ENCODE measurements at places on chromosomes 12 and 14. TPM values are rescaled to one million over a fixed set of nuclear protein-coding genes. Genes with fewer than 3 reads are reported as not detected.

PLEKHH1 gene
- total RNA-seq = 1.4 TPM

PPP1R36 gene
- not detected for total RNA-seq

SCNN1A gene
- total RNA-seq = 33.5 TPM

RBM19 gene
- 39.9 TPM for total RNA-seq

CLEC9A gene
- not detected for total RNA-seq

ANHX gene
- not detected for total RNA-seq

TRIP11 gene
- total RNA-seq = 31.9 TPM

ARG2 gene
- total RNA-seq = 12.5 TPM

KRT81 gene
- total RNA-seq = 5.1 TPM

ANKRD33 gene
- not detected for total RNA-seq

CLMN gene
- 7.3 TPM for total RNA-seq

IL22 gene
- not detected for total RNA-seq

CTSG gene
- total RNA-seq = 8.8 TPM

DNA sequence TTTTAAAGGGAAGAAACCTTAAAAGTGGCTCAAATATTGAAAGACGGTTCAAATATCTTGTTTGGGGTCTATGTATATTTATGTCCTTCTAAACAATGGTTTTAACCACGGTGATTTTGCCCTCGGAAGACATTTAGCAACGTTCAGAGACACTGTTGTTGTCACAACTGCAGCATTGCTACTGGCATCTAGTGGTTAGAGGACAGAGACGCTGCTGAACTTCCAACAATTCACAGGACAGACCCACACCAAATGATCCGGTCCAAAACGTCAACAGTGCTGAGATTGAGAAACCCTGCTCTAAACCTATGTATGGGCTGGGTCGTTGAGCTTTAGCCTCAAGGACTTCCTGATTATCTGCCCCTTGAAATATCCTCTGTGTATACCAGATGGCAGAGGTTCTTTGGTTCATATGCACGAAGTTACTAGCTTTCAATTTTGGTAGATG, 1.7 kb downstream of the ANGEL1 start:
- H3K4me1 ChIP-seq = peaks cover 12% of the 10 kb centered on the region
- peak overlapping the region; percentile 94 for H3K4me3 ChIP-seq
- H3K27ac ChIP-seq = no peak overlapping the region
- no peaks in the 10 kb centered on the region for H3K27me3 ChIP-seq

- no peak overlapping the region for H3K4me3 ChIP-seq
- H3K27me3 ChIP-seq = no peaks in the 10 kb centered on the region
- no peak overlapping the region for H3K27ac ChIP-seq
- H3K4me1 ChIP-seq = no peaks in the 10 kb centered on the region
- DNase-seq = no peak
Observed at GRCh38 chr14:77260631-77261030, 10.4 kb downstream of the NGB start.

DNA sequence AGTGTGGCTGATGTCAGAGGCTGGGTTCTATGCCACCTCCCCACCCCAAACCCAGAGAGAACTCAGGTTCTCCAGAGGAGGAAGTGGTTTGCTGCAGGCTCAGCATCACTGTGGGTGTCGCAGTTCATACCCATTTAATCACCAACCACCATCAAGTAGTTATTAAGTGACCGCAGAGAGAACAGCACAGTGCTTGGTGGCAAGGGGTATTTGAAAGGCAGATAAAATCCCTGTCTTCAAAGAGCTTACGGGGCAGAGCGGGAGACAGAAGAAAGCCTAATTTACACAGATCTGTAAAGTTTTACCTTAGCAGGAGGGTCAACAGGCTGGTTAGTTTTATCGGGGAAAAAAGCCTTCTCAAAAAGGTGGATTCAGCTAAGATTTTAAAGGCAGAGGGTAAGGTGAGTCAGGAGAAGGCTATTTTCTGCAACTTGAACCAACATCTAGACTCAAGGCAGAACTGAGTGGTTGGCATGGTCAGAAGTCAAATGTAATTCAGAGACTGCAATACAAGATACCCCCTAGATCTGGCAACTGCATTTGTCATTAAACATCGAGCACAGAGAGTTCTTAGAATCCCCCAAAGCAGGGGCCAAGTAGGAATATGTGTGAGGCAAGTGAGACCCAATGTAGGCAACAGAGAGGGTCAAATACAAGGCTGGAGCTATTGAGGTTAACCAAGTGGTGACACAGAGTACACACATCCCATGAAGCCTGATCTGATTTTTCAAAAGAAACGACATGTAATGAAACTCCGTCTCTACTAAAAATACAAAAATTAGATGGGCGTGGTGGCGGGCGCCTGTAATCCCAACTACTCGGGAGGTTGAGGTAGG, 13.2 kb downstream of the PXN start:
- no peaks in the 10 kb centered on the region for H3K27me3 ChIP-seq
- no peaks in the 10 kb centered on the region for H3K36me3 ChIP-seq
- no peak overlapping the region for H3K4me3 ChIP-seq
- no peak for DNase-seq
- peaks cover 67% of the 10 kb centered on the region for H3K4me1 ChIP-seq

- no peak overlapping the region for H3K27ac ChIP-seq
- no peak overlapping the region for H3K4me3 ChIP-seq
- no peaks in the 10 kb centered on the region for H3K27me3 ChIP-seq
Observed at GRCh38 chr14:47438650-47439140, 236.7 kb downstream of the MDGA2 start.

GRCh38 chr14:99156090-99156425, 115.9 kb downstream of the BCL11B start:
- peaks cover 10% of the 10 kb centered on the region for H3K4me1 ChIP-seq
- no peak overlapping the region for H3K27ac ChIP-seq
- H3K27me3 ChIP-seq = no peaks in the 10 kb centered on the region
- DNase-seq = no peak

DNA sequence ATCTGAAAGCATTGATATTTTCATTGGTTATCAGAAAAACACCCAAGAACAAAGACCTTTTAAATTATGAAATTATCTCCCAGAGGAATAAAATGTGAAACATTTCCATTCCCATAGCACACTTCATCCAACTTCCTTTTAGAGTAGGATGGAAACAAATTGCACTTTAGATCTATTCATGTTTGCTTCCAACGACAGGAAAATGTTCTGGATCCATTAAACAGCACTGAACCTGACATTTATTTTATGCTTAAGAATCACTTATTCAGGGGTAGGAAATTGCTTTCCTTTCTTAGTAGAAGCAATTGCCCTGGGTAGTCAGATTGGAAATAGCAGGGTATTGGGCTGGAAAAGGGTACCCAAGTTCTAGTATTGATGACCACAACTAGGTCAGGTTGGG, 28.8 kb upstream of the PTGDR start:
- no peak overlapping the region for H3K4me3 ChIP-seq
- H3K27ac ChIP-seq = no peak overlapping the region
- H3K4me1 ChIP-seq = no peaks in the 10 kb centered on the region
- H3K27me3 ChIP-seq = no peaks in the 10 kb centered on the region

DNA sequence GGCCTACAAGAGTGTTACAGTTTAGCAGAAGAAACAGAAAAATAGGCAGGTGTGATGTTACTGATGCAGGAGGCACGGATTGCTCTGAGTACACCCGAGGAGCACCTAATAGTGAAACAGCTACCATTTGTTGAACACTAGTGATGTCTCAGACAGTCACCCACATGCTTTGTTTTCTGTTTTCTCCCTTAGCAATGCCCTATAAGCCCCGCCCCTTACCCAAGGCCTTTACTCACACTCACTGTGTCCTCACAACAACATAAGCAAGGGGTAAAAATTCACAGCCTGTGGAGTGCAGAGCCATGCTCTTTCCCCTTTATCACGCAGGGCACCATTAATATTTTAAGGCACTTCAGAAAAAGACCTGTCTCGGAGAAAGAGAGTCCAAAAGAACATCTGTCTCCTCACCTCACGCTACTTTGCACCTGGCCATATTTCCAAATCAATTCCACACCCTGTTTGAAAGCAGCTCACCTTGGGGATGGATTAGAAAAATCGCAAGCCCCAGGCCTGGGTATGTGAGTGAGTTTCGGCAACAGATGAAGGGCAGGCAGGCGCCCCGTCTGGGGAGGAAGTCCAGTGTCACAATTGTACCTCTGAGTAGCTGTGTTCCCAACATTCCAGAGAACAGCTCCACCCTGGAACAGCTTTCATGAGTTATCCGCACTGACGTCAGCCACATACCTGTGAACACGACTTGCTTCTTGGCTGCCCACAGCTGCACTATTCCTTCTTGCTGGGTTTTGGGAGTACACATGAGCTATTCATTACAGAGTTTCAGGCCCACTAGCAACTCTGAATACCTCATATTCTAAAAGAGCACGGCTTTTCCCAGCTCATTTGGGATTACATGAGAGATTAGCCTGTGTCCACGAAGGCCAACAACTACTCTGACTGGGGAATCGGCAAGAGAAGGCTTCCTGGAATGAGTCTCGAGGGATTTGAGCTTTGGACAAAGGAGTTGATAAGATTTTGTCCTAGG, 26.0 kb downstream of the MAPK1IP1L start:
- no peak overlapping the region for H3K27ac ChIP-seq
- no peak overlapping the region for H3K4me3 ChIP-seq
- no peak for DNase-seq
- no peaks in the 10 kb centered on the region for H3K27me3 ChIP-seq
- no peaks in the 10 kb centered on the region for H3K36me3 ChIP-seq
- H3K4me1 ChIP-seq = peaks cover 7% of the 10 kb centered on the region

GRCh38 chr14:94998685-94999084, 158.6 kb downstream of the DICER1 start:
- DNase-seq = no peak
- no peaks in the 10 kb centered on the region for H3K27me3 ChIP-seq
- H3K27ac ChIP-seq = no peak overlapping the region
- no peaks in the 10 kb centered on the region for H3K36me3 ChIP-seq
- H3K4me1 ChIP-seq = peaks cover 14% of the 10 kb centered on the region

GRCh38 chr14:89702073-89702875, 252.3 kb downstream of the EFCAB11 start:
- peak overlapping the region; percentile 42 for H3K27ac ChIP-seq
- H3K27me3 ChIP-seq = no peaks in the 10 kb centered on the region
- DNase-seq = no peak

- H3K4me3 ChIP-seq = no peak overlapping the region
- no peaks in the 10 kb centered on the region for H3K4me1 ChIP-seq
- no peak overlapping the region for H3K27ac ChIP-seq
- H3K36me3 ChIP-seq = no peaks in the 10 kb centered on the region
Observed at GRCh38 chr12:57118711-57119271, 7.6 kb upstream of the STAT6 start.

DNA sequence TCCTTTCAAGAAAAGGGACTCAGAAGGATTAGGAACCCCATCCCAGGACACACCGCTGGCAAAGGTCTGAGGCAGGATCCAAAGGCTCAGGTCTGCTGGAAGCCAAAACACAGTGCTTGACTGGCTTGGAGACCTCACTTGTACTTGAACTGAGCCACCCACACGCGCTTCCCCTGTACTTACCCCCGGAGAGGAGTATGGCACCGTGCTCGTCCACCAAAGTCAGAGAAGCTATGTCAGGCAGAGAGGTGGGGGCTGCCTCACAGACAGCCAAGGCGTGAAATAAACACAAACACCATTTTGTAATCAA, 11.1 kb upstream of the SELPLG start:
- no peak for DNase-seq
- H3K4me3 ChIP-seq = no peak overlapping the region
- no peaks in the 10 kb centered on the region for H3K27me3 ChIP-seq
- peak overlapping the region; percentile 21 for H3K27ac ChIP-seq
- H3K4me1 ChIP-seq = peaks cover 26% of the 10 kb centered on the region

DNA sequence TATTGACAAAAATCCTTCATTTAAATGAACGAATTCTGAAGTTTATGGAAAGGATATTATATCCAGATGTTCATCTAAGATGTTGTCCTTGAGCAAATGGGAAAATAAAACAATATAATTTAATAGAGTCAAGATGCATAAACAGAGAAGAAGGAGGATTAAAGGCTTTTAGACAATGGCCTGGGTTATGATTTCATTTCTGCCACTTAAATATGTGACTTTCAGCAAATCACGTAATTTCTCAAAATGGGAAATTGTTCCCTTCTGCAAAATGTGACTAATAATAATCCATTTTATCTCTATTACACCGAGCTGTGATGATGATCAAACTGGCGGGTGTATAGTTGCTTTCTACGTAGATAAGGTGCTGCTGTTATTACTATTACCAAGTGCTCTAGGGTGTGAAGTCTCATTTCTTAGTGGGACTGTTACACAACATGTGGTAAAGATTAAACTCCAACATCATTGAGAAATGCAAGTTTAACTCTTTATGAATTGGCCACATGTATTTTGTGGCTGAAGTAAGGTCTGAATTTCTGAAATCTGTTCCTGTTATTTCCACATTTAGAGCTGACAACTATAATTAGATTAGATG, 157.0 kb downstream of the MYRFL start:
- H3K27ac ChIP-seq = no peak overlapping the region
- peaks cover 2% of the 10 kb centered on the region for H3K4me1 ChIP-seq
- H3K36me3 ChIP-seq = no peaks in the 10 kb centered on the region
- H3K4me3 ChIP-seq = no peak overlapping the region

- H3K4me1 ChIP-seq = peaks cover 7% of the 10 kb centered on the region
- no peaks in the 10 kb centered on the region for H3K36me3 ChIP-seq
- DNase-seq = no peak
- no peak overlapping the region for H3K4me3 ChIP-seq
- no peaks in the 10 kb centered on the region for H3K27me3 ChIP-seq
Observed at GRCh38 chr12:46959502-46959901, 119.9 kb upstream of the PCED1B start.

- H3K36me3 ChIP-seq = no peaks in the 10 kb centered on the region
- no peak for DNase-seq
- no peak overlapping the region for H3K27ac ChIP-seq
- H3K4me1 ChIP-seq = no peaks in the 10 kb centered on the region
- no peaks in the 10 kb centered on the region for H3K27me3 ChIP-seq
Observed at GRCh38 chr12:15435597-15435996, 113.3 kb downstream of the PTPRO start.

DNA sequence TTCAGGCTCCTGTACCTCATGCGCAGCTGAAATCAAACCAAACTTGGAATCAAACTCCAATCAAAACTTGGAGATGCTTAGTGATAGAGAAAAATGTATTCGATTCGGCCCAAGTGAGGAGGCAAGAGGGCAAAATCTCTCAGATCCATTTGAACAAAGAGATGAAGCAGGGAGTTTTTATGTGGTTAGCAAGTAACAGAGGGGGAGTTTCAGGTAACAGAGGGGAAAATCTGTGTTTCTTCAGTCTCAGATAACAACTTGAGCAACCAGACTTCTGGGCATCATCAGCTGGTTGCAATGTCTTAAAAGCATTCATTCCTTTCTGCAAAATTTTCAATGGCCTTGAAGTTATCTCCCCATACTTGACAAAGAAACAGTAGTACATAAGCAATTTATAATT, 245.1 kb upstream of the AVPR1A start:
- no peak overlapping the region for H3K27ac ChIP-seq
- H3K4me3 ChIP-seq = no peak overlapping the region
- H3K4me1 ChIP-seq = no peaks in the 10 kb centered on the region
- DNase-seq = no peak

Measured in thoracic aorta (tissue), 2 donors.